ENCODE measurements at places on chromosomes 11 and 22. TPM values are rescaled to one million over a fixed set of nuclear protein-coding genes. Genes with fewer than 3 reads are reported as not detected.
A peak's percentile ranks its signal among the peaks of the same experiment; 100 is the strongest.

GRCh38 chr22:26169315-26170111 is at the start of gene SEZ6L:
Gene SEZ6L, plus strand, starts transcription at chr22:26169462. Its CDS starts 208 bp downstream, at chr22:26169670.
- peaks cover 4% of the 10 kb centered on the region for H3K4me1 ChIP-seq
- peak within 1 kb of the TSS; percentile 40 for H3K4me3 ChIP-seq

DNA sequence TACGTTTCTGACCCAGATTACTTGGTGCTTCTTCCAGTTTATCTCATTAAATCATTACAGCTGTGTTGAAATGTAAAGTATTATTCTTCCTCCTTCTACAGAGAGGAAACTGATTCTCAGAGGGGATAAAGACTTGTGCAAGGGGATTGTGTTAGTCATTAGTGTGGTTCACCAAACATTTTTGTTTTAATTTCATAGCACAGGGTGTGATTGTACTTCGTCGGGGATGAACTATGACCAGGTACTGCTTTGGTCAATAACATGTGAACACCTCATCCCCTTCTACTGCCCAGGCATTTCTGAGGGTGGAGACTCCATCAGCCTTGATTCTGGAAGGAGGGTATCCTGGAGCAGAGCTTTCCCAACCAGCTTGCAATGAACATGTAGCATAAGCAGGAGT is 120.2 kb upstream of the ALX4 start:
- H3K27me3 ChIP-seq, result peaks cover 27% of the 10 kb centered on the region
- DNase-seq, result no peak
- H3K27ac ChIP-seq, result no peak overlapping the region
- H3K4me3 ChIP-seq, result no peak overlapping the region
- H3K4me1 ChIP-seq, result no peaks in the 10 kb centered on the region

DNA sequence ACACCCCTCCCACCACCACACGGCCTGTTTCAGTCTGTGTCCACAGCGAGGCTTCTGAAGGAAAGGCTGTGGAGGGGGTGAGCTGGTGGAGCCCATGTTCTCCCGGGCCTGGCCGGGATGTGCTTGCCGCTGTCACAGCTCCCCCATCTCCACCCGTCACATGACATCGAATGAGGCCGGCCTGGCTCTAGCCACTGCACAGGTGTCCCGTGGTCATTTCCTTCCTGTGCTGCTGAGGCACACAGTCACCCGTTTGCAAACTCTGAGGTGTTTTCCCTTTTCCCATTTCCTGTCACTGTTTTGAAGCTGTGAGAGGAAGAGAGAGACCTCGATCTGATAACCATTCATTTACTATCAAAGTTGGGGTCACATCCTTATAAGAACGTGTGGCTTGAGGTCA is 55.7 kb upstream of the CLDN5 start:
- H3K36me3 ChIP-seq, result no peaks in the 10 kb centered on the region
- DNase-seq, result peak; percentile 57
- H3K27me3 ChIP-seq, result no peaks in the 10 kb centered on the region
- H3K27ac ChIP-seq, result no peak overlapping the region

GRCh38 chr22:17234144-17234623 is 14.9 kb upstream of the ADA2 start:
- H3K27me3 ChIP-seq, result no peaks in the 10 kb centered on the region
- no peaks in the 10 kb centered on the region for H3K36me3 ChIP-seq
- H3K4me3 ChIP-seq, result no peak overlapping the region
- peak; percentile 33 for DNase-seq
- H3K4me1 ChIP-seq, result peaks cover 12% of the 10 kb centered on the region

- peaks cover 4% of the 10 kb centered on the region for H3K36me3 ChIP-seq
- H3K4me1 ChIP-seq, result no peaks in the 10 kb centered on the region
- no peak for DNase-seq
- H3K4me3 ChIP-seq, result no peak overlapping the region
- H3K27ac ChIP-seq, result no peak overlapping the region
- no peaks in the 10 kb centered on the region for H3K27me3 ChIP-seq
Observed at GRCh38 chr11:1017269-1018005, 19.1 kb downstream of the MUC6 start.

- H3K4me3 ChIP-seq, result no peak overlapping the region
- no peaks in the 10 kb centered on the region for H3K27me3 ChIP-seq
- no peak overlapping the region for H3K27ac ChIP-seq
Observed at GRCh38 chr11:1341928-1342524, 32.6 kb upstream of the TOLLIP start.

DNA sequence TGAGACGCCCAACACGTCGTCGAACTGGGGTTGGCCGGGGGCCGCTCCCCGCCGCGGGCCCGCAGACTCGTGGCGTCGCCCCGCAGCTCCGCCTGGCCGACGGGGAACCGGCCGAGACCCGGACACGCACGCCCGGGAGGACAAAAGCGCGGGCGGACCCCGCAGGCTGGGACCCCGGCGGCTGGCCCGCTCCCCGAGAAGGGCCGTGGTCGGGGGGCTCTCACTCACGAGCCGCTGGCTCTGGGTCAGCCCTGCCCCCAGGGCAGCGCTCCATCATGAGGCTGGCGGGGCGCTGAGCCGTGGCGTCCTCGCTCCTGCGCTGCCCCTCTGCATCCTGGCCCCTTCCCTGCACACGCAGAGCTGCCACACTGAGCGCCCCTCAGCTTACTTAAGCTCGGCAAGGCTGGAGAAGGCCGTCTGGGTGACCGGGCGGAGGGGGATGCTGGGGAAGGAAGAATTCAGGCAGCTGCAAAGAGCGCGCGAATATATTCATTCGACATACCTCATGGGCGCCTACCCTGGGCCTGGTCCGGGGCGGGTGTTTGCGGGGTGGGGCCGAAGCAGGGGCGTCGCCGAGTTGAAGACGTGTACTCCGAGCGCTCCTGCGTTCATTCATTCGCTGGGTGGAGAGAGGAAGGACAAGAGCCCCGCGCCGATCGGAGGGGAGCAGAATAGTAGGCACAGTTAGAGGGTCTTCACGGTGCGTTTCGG is 579 bp upstream of the CYB5R2 start:
- H3K27ac ChIP-seq, result peak overlapping the region; percentile 72
- peaks cover 12% of the 10 kb centered on the region for H3K27me3 ChIP-seq
- H3K4me3 ChIP-seq, result peak overlapping the region; percentile 64

- no peak overlapping the region for H3K4me3 ChIP-seq
- no peak overlapping the region for H3K27ac ChIP-seq
- H3K36me3 ChIP-seq, result no peaks in the 10 kb centered on the region
- peaks cover 7% of the 10 kb centered on the region for H3K4me1 ChIP-seq
Observed at GRCh38 chr11:106447631-106448191, 370.2 kb downstream of the AASDHPPT start.

DNA sequence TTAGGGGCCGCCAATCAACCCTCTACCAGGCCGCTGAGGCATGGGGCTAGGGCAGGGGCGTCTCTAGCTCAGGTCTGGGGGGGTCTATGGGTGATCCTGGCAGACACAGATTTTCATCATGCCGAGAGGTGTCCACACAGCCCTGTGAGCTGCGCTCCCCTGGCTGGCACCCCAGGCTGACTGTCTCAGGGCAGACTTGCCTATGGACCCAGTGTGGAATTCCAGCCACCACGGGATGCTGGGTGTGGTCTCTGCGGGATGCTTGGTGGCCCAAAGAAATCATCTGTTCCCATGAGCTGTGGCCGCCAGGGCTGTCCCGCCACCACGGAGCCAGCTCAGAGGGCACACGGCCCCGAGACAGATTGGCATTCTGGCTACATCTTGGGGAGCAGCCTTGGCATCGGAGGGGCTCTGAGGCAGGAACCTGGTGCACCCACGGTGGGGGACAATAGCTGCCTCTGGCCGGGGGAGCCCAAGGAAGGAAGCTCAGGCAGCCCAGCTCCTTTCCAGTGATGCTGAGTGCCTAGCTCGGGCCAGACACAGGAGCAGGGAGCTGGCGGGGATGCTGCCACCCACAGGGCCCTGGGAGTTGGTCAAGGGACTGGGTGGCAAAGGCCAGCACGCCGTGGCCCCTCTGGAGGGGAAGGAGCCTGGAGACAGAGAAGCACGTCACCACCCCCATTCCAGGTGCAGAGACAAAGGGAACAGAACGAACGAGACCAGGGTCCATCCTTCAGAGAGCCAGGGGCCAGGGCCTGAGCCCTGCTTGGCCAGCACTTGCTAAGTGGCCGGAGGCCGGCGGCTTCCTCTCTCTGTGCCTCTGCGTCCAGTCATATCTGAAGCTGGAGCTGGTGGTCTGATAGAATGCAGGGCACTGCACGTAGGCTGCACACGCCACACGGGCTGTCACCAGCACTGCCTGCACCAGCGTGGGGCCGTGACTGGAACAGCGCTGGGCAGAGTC is 64.4 kb upstream of the FGF3 start:
- peak; percentile 26 for DNase-seq
- H3K27ac ChIP-seq, result no peak overlapping the region
- no peaks in the 10 kb centered on the region for H3K4me1 ChIP-seq
- H3K36me3 ChIP-seq, result no peaks in the 10 kb centered on the region
- H3K4me3 ChIP-seq, result no peak overlapping the region

GRCh38 chr11:107042748-107043147 is 24.5 kb upstream of the GUCY1A2 start:
- H3K4me1 ChIP-seq, result no peaks in the 10 kb centered on the region
- no peak overlapping the region for H3K27ac ChIP-seq
- no peaks in the 10 kb centered on the region for H3K27me3 ChIP-seq
- DNase-seq, result no peak

- no peaks in the 10 kb centered on the region for H3K27me3 ChIP-seq
- DNase-seq, result no peak
- no peaks in the 10 kb centered on the region for H3K36me3 ChIP-seq
- H3K27ac ChIP-seq, result no peak overlapping the region
Observed at GRCh38 chr11:57203359-57203758, 21.6 kb downstream of the LRRC55 start.

GRCh38 chr11:120134931-120135228 is 3.0 kb downstream of the TRIM29 start:
- H3K27me3 ChIP-seq, result no peaks in the 10 kb centered on the region
- H3K4me1 ChIP-seq, result no peaks in the 10 kb centered on the region
- no peak overlapping the region for H3K4me3 ChIP-seq
- no peaks in the 10 kb centered on the region for H3K36me3 ChIP-seq

GRCh38 chr11:120281143-120281795 is 41.3 kb downstream of the POU2F3 start:
- H3K36me3 ChIP-seq, result no peaks in the 10 kb centered on the region
- H3K4me1 ChIP-seq, result no peaks in the 10 kb centered on the region
- H3K27me3 ChIP-seq, result no peaks in the 10 kb centered on the region

DNA sequence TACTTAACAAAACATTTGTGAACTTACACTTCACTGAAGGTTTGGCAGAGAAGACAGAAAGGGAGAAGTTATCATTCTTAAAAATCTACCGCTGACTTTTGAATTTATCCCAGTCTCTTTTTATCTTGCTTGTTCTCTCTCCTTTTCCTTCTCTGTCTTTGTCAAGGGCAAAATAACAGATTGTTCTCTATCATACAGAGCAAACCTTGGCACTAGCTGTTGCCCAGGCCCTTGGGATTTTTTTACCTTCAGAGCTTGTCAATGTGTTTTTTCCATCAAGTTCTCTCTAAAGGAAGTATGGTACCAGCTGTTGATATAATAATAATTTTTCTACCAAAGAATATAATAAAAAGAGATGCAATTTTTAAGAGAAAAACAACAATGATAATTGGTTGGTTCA is 67.2 kb downstream of the PPME1 start:
- no peaks in the 10 kb centered on the region for H3K27me3 ChIP-seq
- no peaks in the 10 kb centered on the region for H3K4me1 ChIP-seq
- H3K27ac ChIP-seq, result no peak overlapping the region
- no peak overlapping the region for H3K4me3 ChIP-seq
- H3K36me3 ChIP-seq, result peaks cover 92% of the 10 kb centered on the region

- H3K4me3 ChIP-seq, result no peak overlapping the region
- no peaks in the 10 kb centered on the region for H3K27me3 ChIP-seq
- H3K36me3 ChIP-seq, result no peaks in the 10 kb centered on the region
- no peak overlapping the region for H3K27ac ChIP-seq
- H3K4me1 ChIP-seq, result no peaks in the 10 kb centered on the region
Observed at GRCh38 chr11:30131535-30131934, 99.3 kb upstream of the FSHB start.

DNA sequence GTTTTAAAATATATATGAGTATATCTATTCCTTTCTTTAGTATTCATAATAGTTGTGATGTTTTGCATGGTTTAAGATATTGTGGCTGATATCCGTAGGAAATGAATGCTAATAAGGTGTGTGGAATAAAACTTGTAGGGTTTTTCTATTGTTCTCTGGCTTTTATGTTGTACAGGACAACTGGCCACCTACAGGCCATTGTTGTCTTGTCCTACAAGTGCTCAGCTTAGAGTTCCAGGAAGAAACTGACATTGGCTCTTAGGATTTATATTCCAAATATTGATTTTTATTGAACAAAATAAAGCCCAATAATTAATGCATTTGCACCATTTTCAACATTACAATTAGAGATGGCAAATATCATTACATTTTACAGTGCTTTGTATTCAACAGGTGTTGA is 512.8 kb upstream of the TENM4 start:
- no peaks in the 10 kb centered on the region for H3K4me1 ChIP-seq
- no peak for DNase-seq
- H3K27ac ChIP-seq, result no peak overlapping the region
- H3K36me3 ChIP-seq, result no peaks in the 10 kb centered on the region

- H3K27me3 ChIP-seq, result no peaks in the 10 kb centered on the region
- no peak for DNase-seq
- H3K4me3 ChIP-seq, result no peak overlapping the region
- peak overlapping the region; percentile 61 for H3K27ac ChIP-seq
Observed at GRCh38 chr11:9716275-9717039, 52.6 kb downstream of the SWAP70 start.

DNA sequence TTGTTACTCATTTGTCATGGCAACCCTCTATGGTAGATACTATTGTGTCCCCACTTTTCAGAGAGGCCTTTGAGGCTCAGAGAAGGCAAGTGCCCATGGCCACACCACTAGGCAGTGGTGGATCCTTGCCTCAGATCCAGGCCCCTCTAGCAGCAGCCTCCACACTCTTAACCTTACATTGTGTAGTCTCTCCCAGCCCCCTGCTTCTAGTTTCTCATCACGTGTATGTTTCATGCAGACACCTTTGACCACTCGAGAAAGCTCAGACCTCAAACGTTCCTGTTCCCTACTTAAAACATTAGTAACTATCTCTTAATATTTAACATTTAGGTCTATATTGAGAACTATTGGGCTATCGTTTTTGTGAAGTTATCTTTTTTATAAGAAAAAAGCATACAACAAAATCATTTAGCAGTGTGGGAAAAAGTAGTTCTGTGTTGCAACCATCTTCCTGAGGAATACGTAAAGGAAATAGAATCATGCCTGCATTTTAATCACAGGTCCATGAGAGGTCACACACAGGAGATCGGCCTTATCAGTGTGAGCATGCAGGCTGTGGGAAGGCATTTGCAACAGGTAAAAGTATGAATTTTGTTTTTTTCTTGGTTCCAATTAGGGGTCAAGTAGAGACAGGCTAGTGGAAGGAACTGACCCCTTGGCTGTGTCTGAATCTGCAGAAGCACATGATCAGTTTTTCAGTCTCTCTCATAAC is 35.1 kb downstream of the ZNF143 start:
- H3K27ac ChIP-seq, result no peak overlapping the region
- no peak for DNase-seq
- H3K27me3 ChIP-seq, result no peaks in the 10 kb centered on the region
- no peak overlapping the region for H3K4me3 ChIP-seq
- peaks cover 93% of the 10 kb centered on the region for H3K36me3 ChIP-seq
- H3K4me1 ChIP-seq, result no peaks in the 10 kb centered on the region

The NLRP14 gene
- total RNA-seq, result not detected

The ADM2 gene
- 1.5 TPM for total RNA-seq

The ANGPTL5 gene
- 0.71 TPM for total RNA-seq

The OR4S2 gene
- not detected for total RNA-seq

The ARHGEF17 gene
- total RNA-seq, result 56.5 TPM

The ANO3 gene
- total RNA-seq, result 0.27 TPM

The TRPC6 gene
- 13.9 TPM for total RNA-seq

Data from lower lobe of right lung (tissue), 2 donors.